ENCODE measurements at places on chromosomes 12 and 14.

DNA sequence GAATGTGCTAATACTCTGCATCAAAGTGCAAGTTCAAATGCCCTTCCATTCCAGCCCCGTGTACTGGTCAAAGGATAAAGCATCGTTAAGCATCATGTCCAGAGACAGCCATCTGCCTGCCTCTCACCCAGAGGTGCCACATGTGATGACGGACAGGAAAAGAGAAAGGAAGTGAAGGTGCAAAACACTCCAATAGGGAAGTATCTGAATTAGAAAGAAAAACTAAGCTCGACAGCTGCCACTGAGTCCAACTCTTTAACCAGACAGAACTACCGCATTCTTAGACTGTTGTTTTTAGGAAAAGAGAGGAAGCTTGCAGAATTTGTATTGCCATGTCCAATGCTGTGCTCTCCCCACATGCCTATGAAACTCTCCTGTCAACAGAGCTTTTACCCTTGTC is 465.0 kb upstream of the SOX5 start:
- DNase-seq, result no peak

DNA sequence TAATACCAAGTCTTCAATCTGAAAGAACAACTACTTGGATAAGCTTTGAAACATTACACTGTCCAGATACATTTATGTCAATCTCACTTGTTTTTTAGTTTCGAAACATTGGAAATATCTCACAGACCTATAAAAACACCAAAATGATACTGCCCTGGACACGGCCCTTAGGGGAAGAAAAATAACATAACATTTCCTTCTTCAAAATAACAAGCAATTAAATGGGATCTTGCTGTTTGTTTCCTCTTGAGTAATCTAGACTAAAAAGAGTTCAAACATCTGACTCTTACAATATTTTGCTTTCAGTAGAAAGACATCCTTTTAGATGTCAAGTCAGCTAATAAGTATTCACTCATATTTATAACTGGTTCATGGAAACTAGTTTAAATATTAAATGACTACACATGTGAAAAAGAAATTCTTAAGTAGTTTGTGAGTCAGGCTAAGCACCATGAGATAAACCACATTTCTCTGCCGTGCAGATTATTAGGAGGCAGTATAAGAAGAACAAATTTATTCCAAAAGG is 87.5 kb downstream of the EPS8 start:
- no peak for DNase-seq

GRCh38 chr12:10623131-10623530 is 9.7 kb upstream of the MAGOHB start:
- no peak for DNase-seq

DNA sequence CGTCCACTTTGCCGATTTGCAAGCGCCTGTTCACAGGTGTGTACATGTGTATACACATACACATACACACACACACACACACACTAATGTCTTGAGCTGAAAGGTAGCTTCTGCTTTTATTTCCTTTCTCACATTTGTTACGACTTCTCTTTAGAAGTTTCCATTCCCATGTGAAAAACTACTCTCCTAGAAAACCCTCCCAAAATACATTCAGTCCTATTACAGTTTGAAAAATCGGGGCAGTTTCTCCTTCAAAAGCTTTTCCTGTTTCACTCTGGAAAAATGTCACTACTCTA is 3.9 kb downstream of the BLTP3B start:
- no peak for DNase-seq

- no peak for DNase-seq
These were observed 180.9 kb downstream of the ETV6 start for GRCh38 chr12:11830307-11830801.

DNA sequence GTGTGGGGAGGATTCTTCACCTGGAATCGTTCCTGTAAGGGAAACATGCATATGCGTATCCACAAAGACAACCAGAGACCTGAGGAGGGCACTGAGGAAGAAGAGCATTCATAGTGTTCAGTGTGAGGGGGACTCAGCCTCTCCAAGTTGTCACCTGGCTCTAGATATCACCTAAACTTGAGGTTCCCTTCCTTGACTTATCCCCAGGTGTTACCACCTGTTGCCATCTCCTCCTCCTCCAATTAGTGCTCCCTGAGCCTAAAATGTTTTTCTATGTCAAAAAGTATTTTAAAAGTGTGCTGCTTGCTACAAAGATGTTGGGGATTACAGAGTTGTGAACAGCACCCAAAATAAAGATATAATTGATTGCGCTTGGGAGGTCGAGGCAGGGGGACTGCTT is 41.0 kb downstream of the FMNL3 start:
- no peak for DNase-seq

DNA sequence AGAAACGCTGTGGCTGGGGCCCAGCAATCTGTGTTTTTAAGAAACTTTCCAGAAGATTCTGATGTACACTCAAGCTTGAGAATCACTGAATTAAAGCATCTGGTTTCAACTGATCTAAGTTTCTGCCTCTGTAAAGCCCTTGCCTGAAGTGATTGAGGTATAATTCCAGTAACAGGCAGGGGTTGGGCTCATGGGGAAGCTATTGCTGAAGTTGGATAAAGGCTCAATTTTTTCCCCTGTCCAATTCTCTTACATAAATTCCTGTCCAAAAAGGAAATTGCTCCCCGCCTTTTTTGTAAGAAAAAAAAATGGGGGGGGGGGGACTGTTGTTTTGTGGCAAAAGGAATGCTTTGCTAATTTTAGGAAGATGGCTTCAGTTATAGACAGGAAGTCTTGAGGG is 337.4 kb downstream of the NUAK1 start:
- DNase-seq, result no peak

DNA sequence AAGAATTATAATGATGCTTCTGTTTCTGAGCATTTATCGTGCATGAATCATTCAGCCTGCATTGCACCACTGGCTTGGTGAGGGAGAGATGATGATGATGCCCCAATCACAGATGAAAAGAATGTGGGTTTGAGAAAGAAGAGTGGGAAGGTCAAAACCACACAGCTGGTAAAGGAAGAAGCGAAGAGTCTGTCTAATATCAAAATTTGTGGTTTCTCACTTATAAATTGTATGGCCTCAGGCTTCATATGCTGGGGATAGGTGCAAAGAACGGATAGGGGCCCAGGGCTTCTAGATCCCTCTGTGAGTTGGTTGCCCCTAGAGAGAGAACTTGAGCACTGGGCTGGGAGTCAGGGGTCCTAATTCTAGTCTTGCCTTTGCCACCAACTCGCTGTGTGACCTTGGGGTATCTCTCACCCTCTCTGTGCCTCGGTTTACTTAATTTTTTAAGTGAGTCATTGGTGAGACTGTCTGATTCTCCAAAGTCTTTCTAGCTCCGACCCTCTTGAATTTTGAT is 2.2 kb downstream of the OASL start:
- DNase-seq, result peak; percentile 24

DNA sequence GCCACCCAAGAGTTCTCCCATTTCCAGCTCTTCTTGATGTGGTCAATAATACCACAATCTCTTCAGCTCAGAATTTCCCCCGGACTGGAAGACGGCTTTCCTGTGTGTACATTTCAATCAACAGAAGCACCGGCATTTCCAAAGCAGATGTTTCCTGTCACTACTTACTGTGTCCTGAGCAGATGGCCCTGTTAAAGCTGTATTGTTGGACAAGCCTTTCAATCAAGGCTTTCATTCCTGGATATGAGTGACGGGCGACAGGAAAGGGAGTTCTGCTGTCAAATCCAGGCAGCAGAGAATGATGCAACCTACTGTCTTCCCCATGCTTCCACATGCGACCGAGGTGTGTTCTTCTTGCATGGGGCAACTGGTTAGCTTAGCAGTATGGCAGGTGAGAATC is 76.4 kb upstream of the CCDC60 start:
- DNase-seq, result no peak

DNA sequence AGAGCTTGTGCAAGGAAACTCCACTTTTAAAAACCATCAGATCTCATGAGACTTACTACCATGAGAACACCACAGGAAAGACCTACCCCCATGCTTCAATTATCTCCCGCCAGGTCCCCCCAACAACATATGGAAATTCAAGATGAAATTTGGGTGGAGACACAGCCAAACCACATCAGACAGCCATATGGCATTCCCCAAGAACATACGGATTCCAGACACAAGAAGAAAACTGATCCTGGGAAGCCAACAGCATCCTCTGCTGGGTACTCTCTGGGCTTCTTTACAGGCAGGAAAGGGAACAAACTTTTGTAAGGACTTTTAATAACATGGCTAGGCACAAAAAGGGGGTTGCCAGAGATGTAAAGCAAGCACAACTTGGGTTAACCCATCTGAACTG is 127.2 kb downstream of the TMEM132C start:
- DNase-seq, result no peak

- no peak for DNase-seq
These were observed 149.2 kb downstream of the MSRB3 start for GRCh38 chr12:65427646-65428045.

GRCh38 chr12:106583242-106584103 is 669 bp downstream of the RFX4 start:
- no peak for DNase-seq

DNA sequence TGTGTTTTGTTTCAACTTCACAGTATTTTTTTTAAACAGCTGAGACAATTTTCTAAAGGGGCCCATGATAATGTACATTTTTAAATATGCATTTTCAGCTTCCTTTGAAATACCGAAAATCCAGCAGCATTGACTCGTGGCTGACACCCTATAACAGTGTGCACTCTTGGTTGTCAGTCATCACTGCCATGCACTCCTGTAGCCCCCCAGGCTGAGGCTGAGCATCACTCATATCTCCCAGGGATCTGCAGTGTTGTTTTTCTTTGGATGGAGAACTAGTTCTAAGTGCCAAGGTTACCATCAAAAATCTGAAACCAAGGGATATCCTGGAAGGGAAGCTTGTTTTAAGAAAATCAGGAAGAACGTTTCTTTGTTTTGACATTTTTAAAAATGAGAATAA is 81.2 kb downstream of the C14orf132 start:
- DNase-seq, result no peak

DNA sequence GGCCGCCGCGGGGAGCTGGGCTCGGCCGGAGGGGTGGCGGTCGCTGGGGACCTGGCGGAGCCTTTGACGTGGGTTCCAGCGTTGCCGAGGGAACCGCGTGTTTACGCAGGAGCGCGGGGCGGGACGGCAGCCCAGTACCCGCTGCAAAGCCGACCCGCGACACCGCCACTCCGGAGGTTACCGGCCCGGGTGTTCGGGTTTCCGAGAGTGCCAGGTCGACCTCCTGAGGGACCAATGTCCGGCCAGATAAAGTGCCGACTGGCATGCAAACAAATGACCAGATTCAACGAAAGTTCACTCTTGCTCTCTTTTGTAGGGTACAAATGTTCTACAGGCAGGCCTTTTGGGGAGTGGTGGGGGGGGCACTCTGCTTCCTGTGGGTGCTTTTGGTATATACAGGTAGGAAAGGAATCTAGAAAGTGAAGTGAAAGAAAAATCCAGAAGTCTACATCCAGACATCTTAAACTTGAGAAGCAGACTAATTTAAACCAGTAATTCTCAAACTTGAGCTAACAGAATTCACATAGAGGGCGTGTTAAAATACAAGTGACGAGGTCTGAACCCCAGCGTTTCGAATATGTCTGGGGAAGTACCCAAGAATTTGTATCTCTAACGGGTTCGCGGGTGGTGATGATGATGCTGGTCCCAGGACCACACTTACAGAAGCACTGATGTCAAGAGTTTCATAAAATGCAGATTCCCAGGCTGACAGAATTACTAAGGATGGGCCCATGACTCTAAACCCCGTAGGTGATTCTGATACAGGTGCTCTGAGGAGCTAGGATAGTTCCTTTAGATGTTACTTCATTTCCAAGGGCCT is at the start of gene GPR135:
Gene GPR135 (minus strand): TSS at position 65 of the 820 bp plus-strand sequence. CDS start 154 bp downstream, outside the sequence.
- peak; percentile 32 for DNase-seq

- no peak for DNase-seq
These were observed 31.1 kb downstream of the PLEKHH1 start for GRCh38 chr14:67564236-67564635.

GRCh38 chr14:101232340-101233020 is 328.8 kb upstream of the DIO3 start:
- DNase-seq, result no peak

- no peak for DNase-seq
These were observed 146.4 kb upstream of the LMNTD1 start for GRCh38 chr12:25699454-25699853.

DNA sequence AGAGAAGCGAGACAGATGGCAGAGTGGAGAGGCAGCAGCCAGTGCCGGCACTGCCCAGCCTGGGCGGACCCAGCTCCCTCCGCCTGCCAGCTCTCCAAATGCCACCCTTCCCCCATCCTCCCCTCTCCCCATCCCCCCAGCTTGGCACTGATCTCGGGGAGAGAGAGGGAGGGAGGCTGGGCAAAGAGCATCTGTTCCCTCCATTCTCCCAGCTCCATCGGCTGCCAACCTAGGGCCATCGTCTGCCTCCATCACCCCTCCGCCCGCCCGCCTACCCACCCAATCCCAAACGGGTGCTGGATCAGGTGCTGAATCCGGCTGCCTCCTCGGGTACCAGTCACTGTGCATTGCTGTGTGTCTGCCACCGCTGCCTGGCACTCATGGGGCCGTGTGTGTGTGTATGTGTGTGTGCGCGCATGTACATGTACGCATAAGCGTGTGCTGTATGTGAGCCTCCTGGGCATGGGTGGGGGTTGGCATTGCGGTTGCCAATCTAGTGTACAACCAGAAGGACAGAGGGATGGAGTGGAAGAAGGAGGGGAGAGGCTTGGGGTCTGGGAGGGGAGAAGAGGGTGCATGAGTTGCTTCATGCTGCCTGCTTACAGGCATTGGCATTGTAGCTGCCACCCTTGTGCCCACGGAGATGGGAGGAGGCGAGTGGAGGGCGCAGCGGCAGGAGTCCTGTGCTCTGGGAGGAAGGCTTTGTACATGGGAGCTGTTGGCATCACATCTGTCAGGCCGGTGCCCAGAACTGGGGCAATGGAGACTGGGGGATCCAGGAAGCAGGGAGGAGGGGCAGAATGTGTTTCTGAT is 38.4 kb downstream of the ZFHX2 start:
- DNase-seq, result no peak

- DNase-seq, result no peak
These were observed 204.9 kb downstream of the DAD1 start for GRCh38 chr14:22384167-22384549.

GRCh38 chr12:95417372-95417771 is 56.6 kb upstream of the METAP2 start:
- DNase-seq, result no peak

- no peak for DNase-seq
These were observed 2.3 kb downstream of the ABCC9 start for GRCh38 chr12:21938879-21939278.

All from activated gamma-delta T cell treated with Interleukin-2 at 50 U/mL for 16 hours (primary cell).